Stimulated activated CD4-positive, alpha-beta T cell treated with anti-CD3 and anti-CD28 coated beads, Interleukin-1b, Interleukin-23, amount 100 ng/mL, for 24 hours (primary cell): ENCODE measurements at places on chromosomes 7 and 10.

GRCh38 chr10:112915590-112916572 lies 34.2 kb upstream of the TCF7L2 start:
- no peak for DNase-seq

GRCh38 chr10:5631936-5632335 lies 34.5 kb downstream of the ASB13 start:
- DNase-seq, result no peak

- DNase-seq, result no peak
These were observed 182.1 kb downstream of the AUTS2 start for GRCh38 chr7:69780379-69780778.

GRCh38 chr7:17404006-17404405 lies 105.6 kb downstream of the AHR start:
- no peak for DNase-seq

GRCh38 chr7:105691680-105692564 lies 110.6 kb upstream of the EFCAB10 start:
- DNase-seq, result no peak

- no peak for DNase-seq
These were observed 29.1 kb downstream of the CDCA7L start for GRCh38 chr7:21916629-21917028.
